ENCODE measurements at places on chromosomes 3 and 15.

- no peak for DNase-seq
These were observed 57.9 kb downstream of the EPHB1 start for GRCh38 chr3:134852893-134853351.

DNA sequence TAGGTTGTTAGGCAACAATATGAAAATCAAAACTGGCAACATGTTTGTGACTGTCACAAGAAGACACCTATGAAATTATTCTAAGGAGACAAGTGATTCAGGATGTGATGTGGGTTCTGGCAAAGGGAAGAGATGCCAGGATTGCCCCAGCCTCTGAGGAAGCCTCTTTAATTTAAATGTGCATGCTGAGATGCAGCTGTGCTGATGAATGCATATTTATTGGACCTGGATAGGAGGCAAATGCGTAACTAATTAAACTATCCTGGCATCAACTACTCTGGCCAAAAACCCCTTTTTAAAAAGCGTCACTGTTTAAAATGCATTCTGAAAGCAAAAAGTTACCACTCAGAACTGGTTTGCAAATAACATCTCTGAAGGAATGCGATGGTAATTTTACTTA lies 176.5 kb upstream of the DPH6 start:
- DNase-seq = no peak

- peak; percentile 39 for DNase-seq
These were observed 84.6 kb downstream of the DGKG start for GRCh38 chr3:186277268-186277909.

GRCh38 chr15:88513195-88513594 lies 33.3 kb downstream of the DET1 start:
- no peak for DNase-seq

GRCh38 chr3:24288496-24289236 lies 206.0 kb downstream of the THRB start:
- peak; percentile 84 for DNase-seq

GRCh38 chr3:37477275-37477674 lies 302.9 kb upstream of the LRRFIP2 start:
- DNase-seq = no peak

- DNase-seq = no peak
These were observed 21.0 kb upstream of the CHMP2B start for GRCh38 chr3:87206070-87206469.

DNA sequence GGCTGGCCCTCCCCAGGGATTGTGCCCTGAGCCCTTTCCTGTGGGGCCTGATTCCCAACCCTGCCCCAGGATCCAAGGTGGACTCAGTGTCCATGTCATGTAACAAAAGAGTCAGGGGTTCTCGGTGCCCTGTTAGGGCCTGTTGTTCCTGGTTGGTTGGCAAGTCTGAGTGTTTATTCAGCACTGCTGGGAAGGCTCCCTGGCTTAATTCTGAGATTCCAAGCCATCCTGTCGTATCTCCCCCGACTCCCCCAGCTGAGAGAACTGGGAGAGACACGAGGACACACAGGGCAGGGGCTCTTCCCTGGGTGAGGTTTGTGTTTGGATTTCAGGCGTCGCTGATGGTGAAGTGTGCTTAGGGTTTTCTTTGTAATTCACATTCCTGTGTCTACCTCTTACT lies 78.3 kb downstream of the EEFSEC start:
- no peak for DNase-seq

- no peak for DNase-seq
These were observed 262.1 kb downstream of the CNTN4 start for GRCh38 chr3:2360815-2361214.

GRCh38 chr3:147705651-147706051 lies 296.5 kb downstream of the ZIC1 start:
- DNase-seq = peak; percentile 14

DNA sequence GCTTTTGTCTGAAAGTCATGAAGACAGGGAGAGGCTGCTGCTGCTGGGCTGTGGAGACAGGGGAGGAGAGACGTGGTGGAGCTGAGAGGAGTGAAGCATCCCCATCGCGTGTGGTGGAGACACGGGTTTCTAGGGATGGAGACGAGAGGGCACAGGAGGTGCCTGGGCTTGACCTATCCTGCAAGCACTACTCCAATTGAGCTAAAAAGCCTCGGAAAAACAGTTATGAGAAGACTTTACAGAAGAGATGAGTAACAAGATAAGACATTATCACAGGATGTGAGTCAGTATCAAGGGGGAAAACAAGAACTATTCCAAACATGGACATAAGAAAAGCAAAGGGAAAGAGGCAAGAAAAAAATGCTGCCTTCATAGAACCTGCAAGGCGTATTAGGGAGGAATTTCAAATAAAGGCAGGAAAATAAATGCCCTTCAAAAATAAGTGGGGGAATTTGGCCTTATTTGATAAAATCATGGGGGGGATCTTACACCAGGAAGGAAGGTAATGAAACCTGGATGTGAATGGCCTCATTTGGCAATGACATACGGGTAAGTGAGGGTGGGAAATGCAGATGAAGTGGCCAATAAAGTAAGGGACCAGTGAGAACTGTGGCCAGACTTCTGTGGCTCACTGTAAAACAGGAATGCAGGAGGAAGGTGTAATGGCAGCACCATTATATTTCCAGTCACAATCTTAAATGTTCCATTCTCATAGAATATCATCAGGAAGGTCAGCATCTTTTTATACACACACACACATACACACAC lies 97.9 kb downstream of the PLD1 start:
- DNase-seq = no peak

- DNase-seq = no peak
These were observed 98.7 kb downstream of the SLCO3A1 start for GRCh38 chr15:91952216-91952615.

- DNase-seq = peak; percentile 21
These were observed 7.8 kb downstream of the FEZF2 start for GRCh38 chr3:62365391-62366125.

GRCh38 chr15:72005483-72005882 lies 112.5 kb downstream of the MYO9A start:
- no peak for DNase-seq

DNA sequence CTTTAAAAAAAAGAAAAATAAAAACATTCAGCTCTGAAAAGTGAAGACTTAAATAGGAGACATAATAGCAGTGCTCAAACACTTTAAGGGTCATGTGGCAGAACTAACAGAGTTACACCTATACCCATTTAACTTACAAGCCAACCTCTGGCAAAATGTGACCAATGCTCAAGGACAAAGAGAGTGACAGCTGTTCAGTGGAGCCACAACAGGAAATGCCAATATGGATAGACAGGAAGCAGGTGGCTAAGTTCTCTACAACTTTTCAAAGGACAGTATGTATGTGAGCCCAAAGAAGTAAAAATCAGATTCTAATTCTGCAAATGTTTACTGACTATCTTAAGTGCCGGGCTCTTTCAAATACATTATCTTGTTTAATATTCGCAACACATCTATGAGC lies 3.4 kb downstream of the TMCC1 start:
- no peak for DNase-seq

GRCh38 chr3:35680866-35681650 lies 41.7 kb downstream of the ARPP21 start:
- no peak for DNase-seq

DNA sequence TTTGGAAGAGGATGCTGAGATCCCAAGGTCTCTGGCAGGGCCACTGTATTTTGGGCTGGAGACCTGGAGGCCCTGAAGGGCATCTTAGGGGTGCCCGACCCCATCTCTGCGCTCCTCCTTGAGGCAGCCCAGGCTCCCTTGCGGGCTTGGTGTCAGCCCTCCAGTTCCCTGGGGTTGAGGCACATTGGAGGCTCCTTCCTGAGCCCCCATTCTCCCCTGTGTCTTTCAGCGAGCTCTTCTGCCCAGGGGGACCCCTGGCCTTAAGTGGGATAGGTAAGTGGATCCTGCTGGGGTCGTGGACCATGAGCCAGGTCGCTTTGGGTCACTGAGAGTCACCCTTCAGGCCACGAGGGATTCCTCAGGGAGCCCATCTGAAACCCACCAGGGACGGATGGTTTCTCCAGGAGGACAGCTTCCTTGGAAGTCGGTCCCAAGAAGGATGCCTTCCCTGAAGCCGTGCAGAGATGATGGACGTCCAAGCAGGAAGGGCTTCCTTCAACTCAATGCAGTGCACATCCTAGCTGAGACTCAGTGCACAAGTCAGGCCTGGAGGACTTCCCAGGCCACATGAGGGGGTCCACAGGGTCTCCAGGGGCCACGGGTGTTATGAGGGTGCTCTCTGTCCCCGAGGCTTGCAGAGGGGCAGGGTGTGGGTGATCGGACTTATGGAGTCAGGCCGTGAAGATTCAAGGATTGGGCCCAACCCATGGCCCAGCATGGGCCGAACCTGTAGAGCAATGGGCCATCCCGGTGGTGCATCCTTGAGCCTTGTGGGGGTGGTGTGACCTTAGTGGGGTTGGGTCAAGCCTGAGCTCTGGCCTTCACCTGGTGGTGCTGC lies 224.3 kb downstream of the SNRPN start:
- no peak for DNase-seq

DNA sequence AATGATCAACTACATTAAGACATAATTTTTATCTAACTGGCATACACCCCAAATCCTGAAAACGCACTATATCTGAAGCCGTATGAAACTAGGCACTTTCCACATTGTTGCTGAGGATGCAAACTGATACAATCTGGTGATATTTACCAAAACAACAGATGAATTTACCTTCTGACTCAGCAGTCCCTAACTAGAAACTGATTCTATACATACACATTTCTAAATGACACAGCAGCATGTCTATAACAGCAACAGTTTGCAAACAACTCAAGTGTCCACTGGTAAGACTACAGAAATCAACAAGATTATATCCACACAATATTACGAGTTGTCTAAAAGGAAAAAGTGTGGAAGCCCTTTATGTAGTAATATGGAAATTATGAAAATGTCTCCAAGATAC lies 22.9 kb downstream of the SECISBP2L start:
- no peak for DNase-seq

DNA sequence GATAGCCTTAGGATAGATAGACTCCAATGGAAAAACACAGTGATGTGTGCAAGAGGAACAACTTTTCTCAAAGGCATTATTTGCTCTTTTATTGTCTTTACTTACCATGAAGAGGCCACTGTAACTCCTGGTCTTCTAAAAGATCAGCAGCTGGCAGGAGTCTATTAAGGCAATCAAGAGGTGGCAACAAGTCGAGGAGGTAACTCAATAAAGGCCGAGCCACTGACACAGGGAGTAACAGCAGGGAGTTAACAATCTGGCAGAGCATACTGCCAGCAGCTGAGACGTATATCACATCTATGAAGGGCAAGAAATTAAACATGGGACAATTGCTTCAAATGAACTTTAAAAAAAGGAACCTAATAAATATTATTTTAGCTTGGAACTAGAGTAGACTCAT lies 106.2 kb downstream of the HERC1 start:
- DNase-seq = no peak

- DNase-seq = no peak
These were observed 89.7 kb upstream of the CMC1 start for GRCh38 chr3:28151608-28152228.

- DNase-seq = no peak
These were observed 165.6 kb downstream of the STAG1 start for GRCh38 chr3:136586580-136586979.

DNA sequence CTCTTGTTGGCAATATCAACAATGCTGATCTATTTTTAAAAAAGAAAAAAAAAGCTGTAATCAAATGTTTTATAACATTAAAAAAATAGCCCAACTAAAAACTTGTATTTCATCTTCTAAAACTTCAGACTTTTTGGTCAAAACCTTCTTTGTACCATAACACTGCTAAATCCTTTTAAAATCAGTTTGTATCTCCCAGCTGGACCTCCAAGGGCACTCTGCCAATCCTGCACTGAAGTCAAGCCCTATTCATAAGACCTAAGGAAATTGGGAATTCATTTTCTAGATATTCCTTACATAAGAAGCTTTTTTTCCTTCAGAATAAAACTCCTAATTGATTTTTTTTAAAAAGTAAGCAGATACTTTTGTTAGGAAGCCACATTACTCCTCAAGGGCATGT lies 38.2 kb upstream of the HCLS1 start:
- DNase-seq = no peak

- DNase-seq = no peak
These were observed 89.9 kb downstream of the IQSEC1 start for GRCh38 chr3:12983319-12983718.

DNA sequence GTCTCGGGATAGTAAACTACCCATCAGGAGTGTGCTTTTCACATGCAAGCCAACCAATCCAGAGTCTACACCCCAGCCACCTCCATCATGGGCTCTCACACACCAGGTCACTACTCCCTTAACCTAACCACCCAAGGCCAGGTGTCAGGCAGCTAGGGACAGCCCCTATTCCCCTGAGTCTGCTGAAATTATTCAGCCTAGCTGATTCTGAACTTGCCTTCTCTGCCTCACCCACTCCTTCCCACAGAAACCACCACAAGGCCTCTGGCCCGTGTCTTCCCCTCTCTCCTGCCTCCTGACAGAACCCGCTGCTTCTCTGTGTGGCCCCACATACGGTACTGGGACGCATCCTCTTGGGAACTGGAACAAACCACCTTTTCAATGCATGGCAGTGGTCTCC lies 82.1 kb downstream of the PCSK6 start:
- no peak for DNase-seq

DNA sequence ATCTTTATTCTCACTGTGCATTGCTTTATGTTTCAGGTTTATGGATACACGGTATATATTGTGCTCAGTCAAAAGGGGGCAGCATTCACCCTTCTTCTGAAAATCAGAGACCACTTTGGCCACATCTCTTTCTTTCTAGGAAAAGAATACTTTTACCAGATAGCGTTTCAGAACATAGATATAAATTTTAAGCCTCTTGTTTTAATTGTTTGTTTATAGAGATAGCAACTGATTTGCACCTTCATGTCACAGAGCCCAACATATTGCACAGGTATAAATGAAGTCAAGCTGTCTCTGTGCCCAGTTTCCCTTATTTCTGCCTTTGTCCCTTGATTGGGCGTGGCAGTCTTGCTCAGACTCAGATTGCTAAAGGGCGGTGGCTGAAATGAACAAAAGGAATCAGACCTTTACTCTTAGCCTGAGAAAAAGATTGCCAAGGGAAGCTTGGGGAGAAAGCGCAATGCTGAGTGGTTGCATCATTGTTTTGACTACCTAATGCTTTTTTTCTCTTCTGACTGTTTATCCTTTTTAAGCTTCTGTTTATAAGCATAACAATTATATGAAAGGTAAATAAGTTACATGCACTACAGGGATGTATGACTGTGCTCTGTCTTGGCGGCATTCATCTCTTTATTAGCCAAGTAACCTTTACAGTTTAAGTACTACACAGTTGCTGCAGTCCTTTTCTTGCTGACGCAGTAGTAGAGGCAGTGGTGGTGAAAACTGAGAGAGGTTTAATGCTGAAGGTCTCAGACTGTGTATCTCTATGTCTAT lies 70.8 kb upstream of the ZBTB20 start:
- peak; percentile 22 for DNase-seq

DNA sequence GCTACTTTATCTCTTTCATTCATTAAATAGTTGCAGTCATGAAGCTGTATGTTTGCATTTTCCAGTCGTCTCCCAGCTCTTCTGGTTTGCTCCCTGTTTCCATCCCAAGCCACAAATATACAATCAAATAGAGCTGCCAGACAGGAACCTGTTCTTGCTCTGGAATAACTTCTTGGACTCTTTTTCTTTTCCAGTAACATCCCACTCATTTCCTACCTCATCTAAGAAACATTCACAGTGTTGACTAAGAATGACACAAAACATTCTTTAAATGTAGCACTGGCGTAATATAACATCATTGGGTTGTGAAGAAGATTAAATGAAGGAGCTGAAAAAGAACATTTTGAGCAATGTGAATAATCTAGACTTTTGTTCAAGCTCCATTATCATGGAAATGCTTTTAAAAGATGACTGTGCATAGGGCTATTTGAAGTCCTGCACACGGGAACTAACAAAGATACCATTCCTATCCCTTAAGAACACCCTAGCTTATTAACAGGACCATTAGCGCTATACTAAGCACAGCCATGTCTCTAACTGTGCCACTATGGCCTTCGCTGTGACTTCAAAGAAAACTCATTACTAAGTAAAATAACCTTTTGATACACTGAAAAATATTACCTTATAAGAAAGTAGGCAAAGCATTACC lies 574.0 kb downstream of the NAALADL2 start:
- DNase-seq = no peak
